AG09319 (cell line): ENCODE measurements at places on chromosomes 1 and 21.
A peak's percentile ranks its signal among the peaks of the same experiment; 100 is the strongest.

GRCh38 chr1:156434989-156435544 is 65.5 kb downstream of the MEF2D start:
- no peak for DNase-seq

- DNase-seq, result no peak
These were observed 127.9 kb upstream of the TMPRSS2 start for GRCh38 chr21:41635874-41636273.

DNA sequence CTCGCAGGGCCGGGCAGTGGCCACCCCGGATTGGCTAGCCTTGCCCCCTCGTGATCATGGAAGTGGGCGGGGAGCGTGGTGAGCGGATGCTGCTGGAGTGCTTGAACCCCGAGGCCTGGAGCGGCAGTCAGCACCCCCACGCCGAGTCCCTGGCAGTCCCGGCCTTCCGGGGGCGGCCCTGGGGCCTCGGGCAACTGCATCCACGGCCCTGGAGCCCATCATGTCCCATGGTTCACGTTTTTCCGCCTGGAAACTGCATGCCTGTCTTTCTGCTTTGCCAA is 45.6 kb downstream of the CDC7 start:
- DNase-seq, result no peak

- peak; percentile 44 for DNase-seq
These were observed 415.6 kb downstream of the SMYD3 start for GRCh38 chr1:246091477-246091876.

DNA sequence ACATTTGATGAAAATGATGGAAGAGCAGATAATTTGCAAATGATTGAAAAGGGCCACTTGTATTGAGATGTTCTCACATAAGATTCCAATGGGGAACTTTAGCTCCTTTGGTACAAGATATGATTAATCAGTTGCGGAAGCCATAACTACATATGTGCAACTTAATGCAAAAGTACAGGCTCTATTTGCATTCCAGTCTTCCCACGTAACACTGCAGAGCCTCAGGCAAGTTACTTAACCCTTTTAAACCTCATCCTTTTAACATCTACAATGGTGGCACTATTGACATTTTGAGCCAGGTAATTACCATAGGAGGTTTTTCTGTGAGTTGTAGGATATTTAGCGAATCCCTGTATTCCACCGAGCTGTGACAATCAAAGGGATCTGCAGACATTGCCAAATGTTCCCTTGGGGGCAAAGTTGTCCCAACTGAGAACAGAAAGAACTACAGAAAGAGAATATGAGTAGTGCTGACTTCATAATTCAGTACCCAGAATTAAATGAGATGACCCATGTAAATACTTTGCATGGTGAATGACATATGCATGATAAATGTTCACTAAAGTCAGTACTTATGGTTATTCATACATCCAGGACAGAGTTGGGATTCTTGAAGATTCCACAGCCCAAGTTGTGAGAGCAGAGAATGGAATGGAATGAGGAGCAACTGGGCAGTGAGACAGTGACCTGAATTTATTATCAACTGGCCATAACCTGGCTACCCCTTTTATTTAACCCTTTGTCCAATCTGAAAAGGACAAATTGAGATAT is 62.6 kb downstream of the SPAG17 start:
- DNase-seq, result no peak

GRCh38 chr21:31498985-31499384 is 154.9 kb upstream of the TIAM1 start:
- no peak for DNase-seq

GRCh38 chr1:152907686-152908601 is at the start of gene IVL:
Gene IVL (plus strand): TSS chr1:152908546. CDS start chr1:152909798, 1,252 bp downstream.
- no peak for DNase-seq

GRCh38 chr1:224014330-224014649 is 99.6 kb upstream of the FBXO28 start:
- no peak for DNase-seq

DNA sequence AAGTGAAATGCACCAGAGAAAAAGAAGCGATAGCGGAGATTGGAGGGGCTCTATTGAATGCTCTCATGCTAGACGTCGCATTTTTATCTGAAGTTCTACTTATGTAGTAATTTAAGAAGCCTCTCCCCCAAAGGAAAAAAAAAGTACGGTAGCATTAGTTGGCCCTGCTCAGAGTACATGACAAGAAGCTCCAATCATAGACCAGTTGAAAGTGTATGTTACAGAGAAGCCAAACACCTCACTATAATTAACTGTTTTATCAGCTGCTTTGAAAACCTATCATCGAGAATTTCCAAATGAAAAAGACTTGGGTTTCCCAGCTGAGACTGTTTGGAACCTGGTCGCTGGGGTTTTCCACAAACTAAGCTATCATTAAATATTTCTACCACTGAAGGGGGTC is 19.6 kb upstream of the OVAAL start:
- DNase-seq, result no peak

DNA sequence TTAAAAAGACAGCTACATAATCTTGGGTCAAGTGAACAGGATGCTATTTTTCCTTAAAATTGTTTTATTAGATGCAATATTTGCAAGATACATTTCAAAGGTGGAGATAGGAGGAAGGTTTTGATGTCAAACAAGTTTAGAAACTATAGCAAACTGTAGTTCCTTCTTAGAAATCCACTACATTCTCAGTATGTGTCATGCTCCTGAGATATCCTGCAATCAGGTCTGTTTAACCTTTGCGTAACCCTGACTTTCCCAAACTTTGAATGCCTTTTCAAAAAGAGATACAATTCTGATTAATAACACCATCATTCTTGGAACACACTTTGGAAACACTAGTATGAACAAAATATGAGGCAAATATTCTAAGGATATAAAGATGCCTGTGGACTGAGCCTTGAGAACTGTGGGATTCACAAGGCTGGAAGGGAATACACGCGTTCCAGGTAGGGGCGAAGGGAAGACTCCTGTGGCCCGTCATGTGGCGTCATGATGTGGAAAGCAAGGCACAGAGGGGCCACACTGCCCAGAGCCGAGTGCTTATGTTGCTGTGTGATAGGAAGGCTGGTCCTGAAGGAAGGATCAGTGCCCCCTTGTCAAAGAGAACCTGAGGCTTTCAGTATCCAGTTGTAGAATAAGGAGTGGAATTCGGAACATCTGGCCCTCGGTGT is 19.6 kb upstream of the TARBP1 start:
- DNase-seq, result no peak

- DNase-seq, result no peak
These were observed 97.9 kb upstream of the RGS1 start for GRCh38 chr1:192477630-192478029.

GRCh38 chr1:227780101-227781044 is 35.1 kb upstream of the PRSS38 start:
- no peak for DNase-seq

DNA sequence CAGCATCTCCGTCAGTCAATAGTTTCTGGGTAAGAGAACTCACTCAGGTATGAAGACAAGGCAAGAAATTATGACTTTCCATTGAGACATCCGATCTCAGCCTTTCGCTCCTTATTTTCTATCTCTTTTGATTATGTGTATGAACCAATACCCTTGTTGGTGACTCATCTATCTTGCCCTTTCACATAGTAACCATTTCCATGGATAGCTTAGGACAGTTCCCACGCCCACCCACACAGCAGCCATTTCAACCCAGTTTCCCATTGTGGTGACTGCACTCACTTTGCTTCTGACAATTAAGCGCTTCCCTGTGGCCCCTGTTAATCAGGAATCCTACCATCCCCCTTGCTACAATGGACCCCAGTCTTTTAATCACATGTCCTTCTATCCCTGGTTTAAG is 210.6 kb upstream of the ADGRL2 start:
- no peak for DNase-seq

DNA sequence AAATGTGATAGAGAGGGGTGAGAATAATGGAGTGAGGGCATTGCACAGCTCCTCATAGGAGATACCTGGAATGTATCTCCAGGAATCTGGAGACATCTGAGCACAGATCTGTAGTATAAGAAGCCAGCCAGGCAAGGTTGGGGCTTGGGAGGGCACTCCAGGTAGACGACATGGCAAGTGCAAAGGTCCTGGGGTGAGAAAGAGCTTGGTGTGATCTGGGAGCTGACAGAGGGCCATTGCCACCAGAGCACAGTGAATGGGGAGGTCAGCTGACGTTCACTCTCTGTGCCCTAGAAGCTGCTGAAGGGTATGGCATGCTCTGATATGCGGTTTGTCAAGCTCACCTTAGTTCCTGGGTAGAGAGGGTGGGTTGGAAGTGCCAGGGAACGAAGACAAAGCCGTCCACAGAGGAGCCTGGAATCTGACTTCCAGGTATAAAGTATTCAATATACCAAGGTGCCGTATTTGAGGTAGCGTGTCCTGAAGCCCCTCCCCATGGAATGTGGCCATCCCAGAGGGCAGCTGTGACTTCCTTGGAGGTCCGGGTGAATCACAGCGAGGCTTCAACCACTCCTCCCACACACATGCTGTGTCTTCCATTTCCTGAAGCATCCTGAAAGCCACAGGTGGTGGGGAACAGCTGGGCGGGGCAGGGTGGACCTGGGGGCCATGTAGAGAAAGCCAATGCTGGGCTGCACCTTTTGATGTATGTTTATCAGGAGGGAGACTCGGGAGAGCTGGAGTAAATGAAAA is 182.7 kb upstream of the KLHDC7A start:
- no peak for DNase-seq

- DNase-seq, result no peak
These were observed 19.7 kb upstream of the ATP1B1 start for GRCh38 chr1:169086603-169087455.

GRCh38 chr1:235625340-235625739 is 24.2 kb downstream of the GNG4 start:
- no peak for DNase-seq

- DNase-seq, result no peak
These were observed 150.3 kb downstream of the ZSCAN20 start for GRCh38 chr1:33622757-33623156.

GRCh38 chr1:7967651-7968050 is 6.1 kb downstream of the PARK7 start:
- DNase-seq, result no peak

- DNase-seq, result no peak
These were observed 81.0 kb downstream of the FBXO2 start for GRCh38 chr1:11573116-11573692.

DNA sequence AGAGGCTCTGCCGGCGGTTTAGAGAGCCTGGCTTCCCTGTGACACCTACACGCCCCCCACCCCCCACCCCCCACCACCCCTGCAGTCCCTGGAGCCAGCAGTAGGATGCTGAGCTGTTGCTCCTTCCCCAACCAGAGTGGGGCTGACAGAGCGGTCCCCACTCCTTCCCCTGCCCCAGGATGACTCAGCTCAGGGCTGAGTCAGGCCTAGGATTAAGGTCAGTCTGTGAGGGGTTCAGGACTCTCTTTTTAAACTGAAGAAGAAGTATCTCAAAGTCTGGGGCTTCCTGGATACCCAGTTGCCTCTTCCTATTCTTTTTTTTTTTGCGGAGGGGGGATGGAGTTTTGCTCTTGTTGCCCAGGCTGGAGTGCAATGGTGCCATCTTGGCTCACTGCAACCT is 19.1 kb downstream of the DMBX1 start:
- no peak for DNase-seq

GRCh38 chr1:200355801-200356200 is 54.0 kb downstream of the ZNF281 start:
- no peak for DNase-seq

DNA sequence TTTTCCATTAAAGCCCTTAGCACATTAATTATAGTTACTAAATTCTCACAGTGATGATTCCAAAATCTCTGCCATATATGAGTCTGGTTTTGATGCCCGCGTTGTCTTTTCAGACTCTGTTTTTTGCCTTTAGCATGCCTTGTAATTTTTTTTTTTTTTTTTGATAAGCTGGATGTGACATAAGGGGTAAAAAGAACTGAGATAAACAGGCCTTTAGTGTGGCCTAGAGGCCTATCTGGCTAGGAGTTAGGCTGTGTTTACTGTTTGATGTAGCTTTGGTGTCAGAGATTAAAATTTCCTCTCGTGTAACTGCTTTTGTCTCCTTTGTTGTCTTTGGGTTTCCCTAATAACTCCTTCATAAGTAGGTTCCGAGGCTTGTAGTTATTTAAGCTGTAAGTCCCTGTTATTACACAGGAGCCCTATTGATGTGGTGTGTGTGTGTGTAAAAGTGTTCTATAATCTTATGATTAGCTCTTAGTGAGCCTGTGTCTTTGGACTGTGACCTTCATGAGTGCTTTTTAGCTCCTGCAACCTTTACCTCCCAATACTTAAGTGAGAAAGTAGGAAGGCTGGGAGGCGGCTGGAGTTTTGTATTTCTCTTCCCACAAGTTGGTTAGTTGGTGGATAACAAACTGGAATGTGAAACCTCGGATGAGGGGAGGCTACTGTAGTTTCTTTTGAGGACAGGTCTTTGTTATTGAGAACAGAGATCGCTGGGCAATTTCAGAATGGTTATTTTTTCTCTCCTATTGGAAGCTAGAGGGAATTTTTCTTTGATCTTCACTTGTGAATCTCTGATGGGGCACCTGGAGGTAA is 19.3 kb downstream of the HS2ST1 start:
- DNase-seq, result no peak

GRCh38 chr1:206982216-206982615 is 12.0 kb upstream of the FCAMR start:
- DNase-seq, result no peak

- DNase-seq, result no peak
These were observed 48.5 kb downstream of the OPRD1 start for GRCh38 chr1:28860332-28861073.

DNA sequence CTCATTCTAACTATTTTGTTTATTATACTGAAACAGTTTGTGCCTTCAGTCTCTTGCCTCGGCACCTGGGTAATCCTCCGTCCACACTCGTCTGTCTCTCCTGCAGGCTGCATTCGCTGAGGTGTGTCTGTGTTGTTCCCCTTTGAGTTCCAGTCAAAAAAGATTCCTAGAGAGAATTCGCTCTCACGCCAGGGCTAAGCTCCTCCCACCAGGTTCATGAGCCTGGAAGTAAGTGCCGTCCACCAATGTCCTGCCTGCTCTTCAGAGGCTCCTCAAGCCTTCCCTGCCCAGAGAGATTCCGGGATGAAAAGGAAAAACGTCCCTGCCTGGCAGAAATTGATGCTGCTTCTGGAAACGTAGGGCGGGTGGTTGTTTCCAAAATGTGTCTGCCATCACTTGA is 12.9 kb downstream of the KIAA2013 start:
- DNase-seq, result no peak

DNA sequence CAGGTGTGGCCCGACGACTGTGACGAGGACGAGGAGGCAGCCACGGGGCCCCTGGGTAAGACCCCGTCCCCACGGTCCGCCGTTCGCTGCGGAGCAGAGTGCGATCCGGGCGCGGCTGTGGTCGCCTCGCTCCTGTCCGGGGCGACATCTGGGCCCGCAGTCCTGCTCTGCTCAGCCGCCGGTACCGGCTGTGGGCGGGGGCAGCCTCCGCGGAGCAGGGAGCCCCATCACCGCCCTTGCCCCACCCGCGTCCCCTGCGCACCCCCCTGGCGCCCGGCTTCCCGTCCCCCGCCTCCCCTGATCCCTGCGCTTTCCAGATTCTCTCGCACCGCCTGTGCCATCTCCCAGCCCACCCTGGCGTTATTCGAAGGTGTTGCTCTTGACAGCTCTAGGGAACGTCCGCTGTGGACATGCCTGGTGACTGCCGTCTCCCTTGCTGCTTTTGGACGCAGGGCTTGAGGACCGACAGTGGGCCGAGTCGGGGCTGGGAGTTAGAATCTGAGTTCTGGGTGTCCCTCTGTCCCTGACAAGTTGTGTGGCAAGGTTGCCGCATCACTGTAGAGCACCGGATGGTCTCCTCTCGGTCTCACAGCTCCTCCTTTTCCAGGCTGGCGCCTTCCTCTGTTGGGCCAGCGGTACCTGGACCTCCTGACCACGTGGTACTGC is 596 bp downstream of the TOR3A start:
- no peak for DNase-seq

- no peak for DNase-seq
These were observed 178.5 kb upstream of the DEPDC1 start for GRCh38 chr1:68675336-68675735.

GRCh38 chr1:99176753-99177152 is 87.5 kb upstream of the PLPPR4 start:
- no peak for DNase-seq
